ENCODE measurements at places on chromosomes 2 and 18. TPM values are rescaled to one million over a fixed set of nuclear protein-coding genes. Genes with fewer than 3 reads are reported as not detected.

Gene ABCB6
- 36.3 TPM for total RNA-seq

DNA sequence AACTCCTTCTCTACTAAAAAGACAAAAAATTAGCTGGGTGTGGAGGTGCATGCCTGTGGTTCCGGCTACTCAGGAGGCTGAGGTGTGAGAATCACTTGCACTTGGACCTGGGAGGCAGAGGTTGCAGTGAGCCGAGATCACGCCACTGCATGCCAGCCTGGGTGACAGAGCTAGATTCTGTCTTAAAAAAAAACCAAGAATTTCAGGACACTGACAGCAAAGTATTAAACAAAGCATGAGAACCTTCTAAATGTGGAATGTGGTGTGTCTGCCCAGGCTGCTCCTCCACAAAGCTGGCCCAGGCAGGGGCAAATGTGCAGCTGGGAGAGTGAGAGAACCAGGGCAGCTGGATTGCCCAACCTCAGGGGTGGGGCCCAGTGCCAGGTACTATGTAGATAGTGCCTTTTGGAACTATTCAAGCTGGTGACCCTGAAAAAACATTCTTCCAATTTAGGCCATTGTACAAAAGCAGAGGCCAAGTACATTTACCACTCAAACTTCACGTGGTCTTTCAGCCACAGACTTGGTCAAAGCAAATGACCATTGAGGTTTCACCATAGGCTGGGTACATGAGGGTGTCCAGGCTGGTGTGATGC lies 6.7 kb upstream of the UGT1A5 start:
- H3K4me3 ChIP-seq = no peak overlapping the region
- H3K27me3 ChIP-seq = no peaks in the 10 kb centered on the region
- H3K27ac ChIP-seq = no peak overlapping the region
- H3K36me3 ChIP-seq = no peaks in the 10 kb centered on the region

DNA sequence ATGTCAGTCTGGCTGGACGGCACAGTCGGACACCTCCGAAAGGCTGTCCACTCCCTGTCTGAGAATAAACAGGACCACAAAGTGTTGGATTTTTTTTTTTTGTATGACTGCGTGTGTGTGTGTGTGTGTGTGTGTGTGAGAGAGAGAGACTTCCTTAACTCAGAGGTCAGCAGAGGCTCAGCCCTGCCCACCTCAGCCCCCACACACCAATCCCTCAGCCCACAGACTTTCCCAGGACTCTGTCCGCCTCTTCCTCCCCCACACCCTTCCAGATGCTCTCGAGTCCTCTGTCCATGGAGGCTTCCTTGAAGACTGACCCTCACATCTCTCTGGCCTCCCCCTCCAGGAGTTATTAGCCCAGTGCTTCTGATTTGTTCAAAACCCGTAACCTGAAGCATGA lies 147.3 kb downstream of the BCL11A start:
- no peaks in the 10 kb centered on the region for H3K36me3 ChIP-seq
- H3K27ac ChIP-seq = no peak overlapping the region
- H3K27me3 ChIP-seq = peaks cover 30% of the 10 kb centered on the region

Gene ZSWIM2
- total RNA-seq = not detected

Gene HJURP
- total RNA-seq = 39.4 TPM

DNA sequence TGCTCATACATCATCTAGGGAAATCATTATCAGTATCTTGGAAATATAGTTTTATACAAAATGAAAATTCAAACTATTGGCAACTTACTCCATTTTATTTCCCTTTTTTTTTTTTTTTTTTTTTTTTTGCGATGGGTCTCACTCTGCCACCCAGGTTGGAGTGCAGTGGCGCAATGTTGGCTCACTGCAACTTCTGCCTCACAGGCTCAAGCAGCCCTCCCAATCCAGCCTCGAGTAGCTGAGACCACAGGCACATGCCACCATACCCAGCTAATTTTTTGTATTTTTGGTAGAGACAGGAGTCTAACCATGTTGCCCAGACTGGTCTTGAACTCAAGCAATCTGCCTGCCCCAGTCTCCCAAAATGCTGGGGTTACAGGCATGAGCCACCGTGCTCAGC lies 29.0 kb downstream of the OLA1 start:
- H3K27me3 ChIP-seq = no peaks in the 10 kb centered on the region
- no peak for DNase-seq
- H3K27ac ChIP-seq = no peak overlapping the region
- H3K4me3 ChIP-seq = no peak overlapping the region
- no peaks in the 10 kb centered on the region for H3K4me1 ChIP-seq
- peaks cover 42% of the 10 kb centered on the region for H3K36me3 ChIP-seq

GRCh38 chr2:104438481-104438880 lies 415.4 kb upstream of the POU3F3 start:
- H3K4me3 ChIP-seq = no peak overlapping the region
- no peak overlapping the region for H3K27ac ChIP-seq
- H3K27me3 ChIP-seq = no peaks in the 10 kb centered on the region
- DNase-seq = no peak
- no peaks in the 10 kb centered on the region for H3K36me3 ChIP-seq

Gene CDH2
- 489 TPM for total RNA-seq

GRCh38 chr18:2310886-2311285 lies 260.4 kb downstream of the METTL4 start:
- H3K4me3 ChIP-seq = no peak overlapping the region
- no peak for DNase-seq
- peaks cover 6% of the 10 kb centered on the region for H3K4me1 ChIP-seq

DNA sequence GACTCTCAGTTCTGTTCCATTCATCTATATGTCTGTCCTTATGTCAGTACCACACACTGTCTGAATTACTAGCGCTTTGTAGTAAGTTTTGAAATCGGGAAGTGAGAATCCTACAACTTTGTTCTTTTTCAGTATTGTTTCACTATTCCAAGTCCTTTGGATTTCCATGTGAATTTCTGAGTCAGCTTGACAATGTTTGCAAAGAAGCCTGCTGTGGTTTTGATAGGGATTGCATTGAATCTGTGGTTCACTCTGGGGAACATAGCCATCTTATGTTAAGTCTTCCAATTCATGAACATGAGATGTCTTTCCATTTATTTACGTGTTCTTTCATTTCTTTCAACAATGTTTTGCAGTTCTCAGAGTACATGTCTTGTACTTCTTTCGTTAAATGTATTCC lies 15.0 kb downstream of the SLC3A1 start:
- H3K4me3 ChIP-seq = no peak overlapping the region
- DNase-seq = no peak
- H3K36me3 ChIP-seq = no peaks in the 10 kb centered on the region
- no peaks in the 10 kb centered on the region for H3K27me3 ChIP-seq
- peak overlapping the region; percentile 34 for H3K27ac ChIP-seq
- H3K4me1 ChIP-seq = peaks cover 9% of the 10 kb centered on the region

- H3K27ac ChIP-seq = no peak overlapping the region
- no peak overlapping the region for H3K4me3 ChIP-seq
- no peaks in the 10 kb centered on the region for H3K4me1 ChIP-seq
- DNase-seq = no peak
- no peaks in the 10 kb centered on the region for H3K36me3 ChIP-seq
Measured at GRCh38 chr2:144213797-144214196, 306.1 kb downstream of the ZEB2 start.

DNA sequence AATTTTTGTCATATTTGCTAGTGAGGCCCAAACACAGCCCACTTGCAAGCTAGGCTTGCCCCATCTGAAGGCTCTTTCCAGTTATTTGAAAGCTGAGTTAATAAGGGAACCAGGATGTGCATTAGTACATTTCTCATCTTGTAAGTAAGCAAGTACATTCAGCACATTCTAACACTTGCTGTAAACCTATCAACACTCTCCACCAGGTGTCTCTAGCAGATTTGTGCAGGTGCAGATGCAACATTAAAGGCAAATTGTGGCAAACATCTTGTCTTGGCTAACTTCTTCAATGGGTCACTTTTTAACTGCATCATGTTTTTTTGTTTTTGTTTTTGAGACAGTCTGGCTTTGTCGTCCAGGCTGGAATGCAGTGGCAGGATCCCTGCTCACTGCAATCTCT lies 25.3 kb upstream of the MFSD6 start:
- H3K36me3 ChIP-seq = no peaks in the 10 kb centered on the region
- no peaks in the 10 kb centered on the region for H3K4me1 ChIP-seq
- H3K4me3 ChIP-seq = no peak overlapping the region
- no peaks in the 10 kb centered on the region for H3K27me3 ChIP-seq

DNA sequence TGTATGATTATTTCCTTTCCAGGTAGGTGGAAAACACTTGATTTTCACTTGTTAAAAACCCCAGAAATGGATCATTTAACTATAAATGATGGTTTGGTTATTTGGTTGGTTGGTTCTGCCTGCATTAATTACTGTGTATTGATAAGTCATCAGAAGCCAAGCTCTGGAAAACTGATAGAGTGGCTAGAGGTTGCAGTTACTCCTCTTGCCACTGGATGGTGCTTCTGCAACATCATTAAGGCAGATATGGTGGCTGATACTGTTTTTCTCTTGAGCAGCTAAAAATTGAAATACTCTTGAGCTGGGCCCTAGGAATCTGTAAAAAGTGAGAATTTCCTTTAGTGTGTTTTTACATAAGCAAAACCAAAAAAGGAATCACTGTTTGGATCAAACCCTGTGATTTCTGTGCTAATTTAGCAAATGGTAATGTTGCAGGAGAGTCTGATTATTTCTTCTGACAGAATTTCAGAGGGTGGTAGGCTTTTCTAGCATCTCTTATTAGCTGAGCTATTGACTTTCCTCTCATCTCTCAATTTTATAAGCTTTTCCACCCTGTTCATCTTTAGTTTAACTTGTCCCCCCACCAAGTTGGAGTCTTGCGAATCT lies 54.3 kb downstream of the RAB10 start:
- peaks cover 22% of the 10 kb centered on the region for H3K36me3 ChIP-seq
- H3K4me3 ChIP-seq = no peak overlapping the region
- H3K27me3 ChIP-seq = no peaks in the 10 kb centered on the region
- H3K4me1 ChIP-seq = no peaks in the 10 kb centered on the region

GRCh38 chr18:42068030-42068429 lies 113.0 kb downstream of the PIK3C3 start:
- H3K4me3 ChIP-seq = no peak overlapping the region
- H3K27ac ChIP-seq = no peak overlapping the region
- DNase-seq = no peak
- H3K4me1 ChIP-seq = no peaks in the 10 kb centered on the region
- no peaks in the 10 kb centered on the region for H3K27me3 ChIP-seq

DNA sequence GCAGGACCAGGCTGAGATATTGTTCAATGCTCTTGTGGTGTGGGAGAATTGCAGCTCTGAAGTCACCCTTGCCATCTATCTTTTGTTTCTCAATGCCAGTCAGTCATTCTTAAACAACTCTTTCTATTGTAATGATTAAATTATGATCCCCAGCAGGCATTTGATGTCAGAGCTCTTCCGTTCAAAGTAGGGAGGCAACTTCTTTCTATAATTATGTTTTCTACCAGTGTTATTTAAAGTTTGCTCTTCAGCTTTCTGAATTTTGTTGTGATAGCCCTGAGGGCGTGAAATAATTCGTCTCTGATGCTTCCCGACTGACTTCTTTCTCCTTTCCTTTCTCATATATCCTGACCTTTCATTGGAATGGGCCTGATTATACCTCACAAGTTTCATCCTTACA lies 161.4 kb upstream of the KLHL14 start:
- H3K27me3 ChIP-seq = no peaks in the 10 kb centered on the region
- H3K4me1 ChIP-seq = no peaks in the 10 kb centered on the region
- no peak overlapping the region for H3K4me3 ChIP-seq

Gene FAP
- total RNA-seq = not detected

- no peaks in the 10 kb centered on the region for H3K36me3 ChIP-seq
- H3K27me3 ChIP-seq = no peaks in the 10 kb centered on the region
- DNase-seq = no peak
Measured at GRCh38 chr2:128710242-128710641, 391.6 kb upstream of the HS6ST1 start.

Gene CLHC1
- 20.3 TPM for total RNA-seq

Gene SPATA3
- total RNA-seq = not detected

- DNase-seq = peak; percentile 65
- peak overlapping the region; percentile 8 for H3K27ac ChIP-seq
- peaks cover 61% of the 10 kb centered on the region for H3K36me3 ChIP-seq
- peaks cover 25% of the 10 kb centered on the region for H3K4me1 ChIP-seq
Measured at GRCh38 chr2:237732790-237733381, 65.7 kb upstream of the RBM44 start.

DNA sequence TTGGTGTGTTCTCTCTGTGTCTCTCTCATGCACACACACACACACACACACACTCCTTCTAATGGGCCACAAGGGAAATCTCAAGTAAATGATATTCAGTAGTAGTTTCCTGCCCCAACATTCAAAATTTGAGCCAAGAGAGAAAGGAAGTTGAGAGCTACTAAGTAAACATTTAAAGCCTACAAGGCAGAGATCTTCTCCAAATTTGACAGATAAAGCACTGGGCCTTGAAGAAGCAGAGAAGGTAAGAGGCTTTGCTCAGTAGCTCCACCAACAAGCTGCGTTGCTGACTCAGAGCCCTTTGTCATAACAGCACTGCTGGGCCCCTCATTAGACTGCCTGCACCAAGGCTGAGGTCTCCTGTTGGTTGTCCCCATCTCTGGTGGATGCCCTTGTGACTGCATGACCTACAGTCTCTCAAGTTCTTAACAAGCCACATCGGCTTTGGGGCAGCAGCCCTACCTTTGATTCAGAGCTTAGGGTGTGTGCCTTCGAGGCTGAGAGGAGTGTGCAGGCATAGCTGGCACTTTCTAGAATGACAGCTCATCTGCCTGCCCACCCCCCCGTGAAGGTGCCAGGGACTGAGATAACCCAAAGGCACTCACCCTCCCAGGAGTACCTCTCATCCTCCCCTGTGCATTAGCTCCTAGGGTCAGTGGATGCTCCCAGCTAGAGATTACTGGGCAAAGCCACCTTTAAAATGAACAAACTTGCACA lies 32.3 kb upstream of the NEB start:
- no peaks in the 10 kb centered on the region for H3K4me1 ChIP-seq
- no peak for DNase-seq
- H3K4me3 ChIP-seq = no peak overlapping the region
- H3K36me3 ChIP-seq = no peaks in the 10 kb centered on the region

Gene LRRTM4
- total RNA-seq = 4.2 TPM

Gene MAPRE3
- total RNA-seq = 4.4 TPM

Gene SERPINB12
- not detected for total RNA-seq

GRCh38 chr2:96342085-96342484 lies 6.5 kb downstream of the NCAPH start:
- no peak overlapping the region for H3K4me3 ChIP-seq
- no peak overlapping the region for H3K27ac ChIP-seq
- DNase-seq = no peak
- no peaks in the 10 kb centered on the region for H3K4me1 ChIP-seq

Gene SH3RF3
- 1.4 TPM for total RNA-seq

Gene TWIST2
- total RNA-seq = 1.9 TPM

- DNase-seq = peak; percentile 93
- H3K27ac ChIP-seq = peak overlapping the region; percentile 81
- no peaks in the 10 kb centered on the region for H3K36me3 ChIP-seq
- H3K4me1 ChIP-seq = peaks cover 4% of the 10 kb centered on the region
- H3K27me3 ChIP-seq = no peaks in the 10 kb centered on the region
Measured at GRCh38 chr2:15980605-15981098, 40.3 kb downstream of the MYCN start.

DNA sequence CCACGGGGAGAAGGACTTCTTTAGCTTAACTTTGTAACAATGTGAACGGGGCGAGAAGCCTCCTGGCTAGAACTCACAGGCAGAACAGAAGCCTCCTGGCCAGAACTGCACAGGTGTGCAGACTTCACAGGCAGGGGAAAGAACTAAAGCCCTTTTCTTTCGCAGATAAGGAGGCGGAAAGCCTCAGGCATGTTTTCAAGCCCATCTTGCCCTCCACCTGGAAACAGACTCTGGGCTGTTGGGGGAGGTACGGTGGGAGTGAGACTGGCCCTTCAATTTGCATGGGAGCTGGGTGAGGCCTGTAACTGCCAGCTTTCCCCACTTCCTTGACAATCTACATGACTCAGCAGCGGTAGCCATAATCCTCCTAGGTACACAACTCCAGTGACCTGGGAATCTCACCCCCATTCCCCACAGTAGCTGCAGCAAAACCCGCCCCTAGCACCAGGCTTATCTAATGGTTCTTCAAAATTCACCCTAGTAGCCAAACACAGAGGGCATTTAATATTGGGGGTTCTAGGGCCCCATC lies 22.9 kb upstream of the ABCA12 start:
- peak; percentile 50 for DNase-seq
- no peak overlapping the region for H3K4me3 ChIP-seq
- no peaks in the 10 kb centered on the region for H3K36me3 ChIP-seq
- H3K27me3 ChIP-seq = no peaks in the 10 kb centered on the region
